Stimulated activated CD4-positive, alpha-beta T cell treated with anti-CD3 and anti-CD28 coated beads, Interleukin-12 subunit alpha, Interleukin-12 subunit beta, amount 100 ng/mL, for 24 hours (primary cell): ENCODE measurements at places on chromosomes 11 and 22.

DNA sequence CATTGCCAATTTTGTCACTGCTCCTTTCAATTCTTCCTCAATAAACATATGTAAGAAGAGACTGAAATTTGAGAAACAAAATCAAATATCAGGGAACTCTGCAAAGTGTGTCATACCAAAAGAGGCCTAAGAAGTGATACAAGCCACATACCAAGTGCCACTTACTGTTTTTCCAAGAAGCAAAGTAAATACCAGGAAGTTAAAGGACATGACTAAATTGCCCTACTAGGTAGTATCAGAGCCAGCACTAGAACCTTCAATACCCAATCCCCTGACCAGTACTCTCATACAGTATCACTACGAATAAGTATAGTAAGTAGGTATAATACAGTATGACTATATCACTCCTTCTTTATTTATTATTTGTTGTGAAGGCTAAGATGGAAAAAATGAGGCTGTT, 13.6 kb downstream of the MAML2 start:
- DNase-seq, result no peak

- no peak for DNase-seq
These were observed 12.6 kb downstream of the SLC43A1 start for GRCh38 chr11:57502870-57503269.

DNA sequence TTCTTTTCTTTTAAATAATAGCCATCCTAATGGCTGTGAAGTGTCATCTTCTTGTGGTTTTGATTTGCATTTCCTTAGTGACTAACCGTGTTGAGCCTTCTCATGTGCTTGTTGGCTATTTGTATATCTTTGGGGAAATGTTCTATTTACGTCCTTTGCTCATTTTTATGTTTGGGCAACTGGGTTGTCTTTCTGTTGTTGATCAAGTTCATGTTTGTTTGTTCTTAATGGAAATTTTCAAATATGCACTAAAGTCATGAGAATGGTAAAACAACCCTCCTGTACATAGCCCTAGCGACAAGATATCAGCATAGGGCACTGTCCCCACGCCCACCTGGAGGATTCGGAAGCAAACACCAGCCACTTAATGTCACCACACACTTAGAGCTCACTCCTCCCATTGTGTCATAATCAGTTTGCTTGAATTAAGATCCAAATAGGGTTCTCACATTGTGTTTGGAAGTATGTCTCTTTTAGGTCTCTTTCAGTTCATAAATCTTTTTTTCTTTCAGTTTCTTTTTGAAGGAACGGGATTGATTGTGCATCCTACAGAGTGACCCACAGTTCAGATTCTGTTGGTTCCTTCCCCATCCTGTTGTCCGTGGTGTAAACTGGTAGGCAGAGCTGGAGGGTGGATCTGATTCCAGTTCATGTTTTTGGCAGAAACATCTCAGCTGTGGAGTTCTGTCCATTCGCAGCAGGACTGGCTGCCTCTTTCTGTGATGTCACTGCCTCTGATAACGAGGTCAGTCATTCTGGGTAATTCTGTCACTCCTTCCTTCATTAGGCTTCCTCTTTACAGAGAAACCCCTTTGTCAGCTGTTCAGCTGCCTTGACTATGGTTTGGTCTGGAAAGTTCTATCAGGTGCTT, 26.4 kb upstream of the ADORA2A start:
- DNase-seq, result no peak

DNA sequence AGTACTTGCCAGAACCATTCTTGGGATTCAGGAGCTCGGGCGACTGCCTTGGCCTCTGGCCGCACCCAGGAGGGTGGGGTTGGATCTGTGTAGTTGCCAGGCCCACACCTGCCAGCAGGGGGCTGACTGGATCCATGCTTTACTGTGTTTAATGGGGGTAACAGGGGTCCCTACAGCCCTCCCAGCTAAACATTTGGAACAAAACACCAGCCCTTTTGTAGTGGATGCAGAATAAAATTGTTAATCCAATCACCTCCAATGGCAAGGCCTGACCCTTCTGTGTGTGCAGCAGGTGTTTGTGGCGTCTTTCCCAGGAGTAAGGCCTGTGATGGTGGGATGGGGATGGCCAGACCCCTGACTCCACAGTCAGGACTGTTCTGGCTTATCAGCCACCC, 22.5 kb downstream of the SUN2 start:
- DNase-seq, result no peak

DNA sequence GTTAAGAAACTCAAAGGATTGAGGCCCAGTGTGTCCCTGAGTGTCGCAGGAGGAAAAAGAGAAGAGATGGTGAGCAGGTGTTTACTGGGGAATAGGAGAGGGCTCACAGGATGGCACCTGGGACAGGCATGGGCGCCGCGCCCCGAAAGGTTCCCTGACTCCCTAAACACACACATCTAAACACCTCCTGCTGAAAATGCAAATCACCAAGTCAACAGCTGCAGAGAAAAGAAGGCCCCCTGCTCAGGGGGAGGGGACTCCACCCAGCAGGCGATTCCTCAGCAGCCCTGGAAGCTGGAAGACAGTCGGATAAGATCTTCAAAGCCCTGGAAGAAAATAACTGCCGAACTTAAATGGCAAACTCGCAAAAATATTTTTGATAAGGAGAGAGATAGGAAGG, 377.2 kb downstream of the BRD1 start:
- no peak for DNase-seq

- DNase-seq, result no peak
These were observed 5.9 kb downstream of the SART1 start for GRCh38 chr11:65967329-65967934.

DNA sequence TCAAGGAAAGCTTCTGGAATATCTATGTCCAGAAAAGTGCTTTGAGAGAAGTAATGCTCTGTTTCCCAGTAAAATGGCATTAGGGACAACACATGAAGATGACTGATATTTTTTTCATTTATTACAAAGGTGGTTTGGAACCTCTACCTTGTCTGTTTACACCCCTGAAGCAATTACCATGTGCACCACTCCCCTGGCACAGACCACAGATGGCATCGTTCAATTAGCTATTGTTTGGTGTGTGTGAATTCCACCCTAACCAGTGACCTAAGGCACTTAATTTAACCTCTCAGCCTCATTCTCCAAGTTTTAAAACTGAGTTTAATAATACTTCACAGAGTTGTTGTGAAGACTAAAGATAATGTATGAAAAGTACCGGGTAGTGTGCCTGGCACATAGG, 127.6 kb upstream of the BMAL1 start:
- DNase-seq, result no peak

DNA sequence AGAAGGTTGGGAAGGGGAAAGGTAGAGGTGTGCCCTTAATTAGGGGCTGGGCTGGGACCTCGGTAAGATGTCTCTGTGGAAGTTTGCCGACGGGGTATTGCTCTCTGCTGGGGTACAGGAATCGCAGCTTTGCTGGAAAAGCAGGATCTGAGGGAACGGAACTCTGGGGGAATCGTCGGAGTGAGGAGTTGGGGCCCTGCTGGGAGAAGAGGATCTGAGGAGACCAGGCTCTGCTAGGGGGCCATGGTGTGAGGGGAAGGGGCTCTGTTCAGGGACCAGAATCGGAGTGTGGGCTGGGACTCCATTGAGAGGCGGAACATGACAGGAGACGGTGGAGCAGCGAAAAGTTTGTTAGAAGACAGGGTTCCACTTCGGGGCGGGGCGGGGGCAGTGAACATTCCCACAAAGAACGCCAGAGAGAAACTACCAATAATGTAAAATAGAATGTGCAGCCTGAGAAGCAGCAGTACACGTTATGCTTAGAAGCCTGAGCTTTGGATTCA, 456 bp downstream of the AAMDC start:
- no peak for DNase-seq

DNA sequence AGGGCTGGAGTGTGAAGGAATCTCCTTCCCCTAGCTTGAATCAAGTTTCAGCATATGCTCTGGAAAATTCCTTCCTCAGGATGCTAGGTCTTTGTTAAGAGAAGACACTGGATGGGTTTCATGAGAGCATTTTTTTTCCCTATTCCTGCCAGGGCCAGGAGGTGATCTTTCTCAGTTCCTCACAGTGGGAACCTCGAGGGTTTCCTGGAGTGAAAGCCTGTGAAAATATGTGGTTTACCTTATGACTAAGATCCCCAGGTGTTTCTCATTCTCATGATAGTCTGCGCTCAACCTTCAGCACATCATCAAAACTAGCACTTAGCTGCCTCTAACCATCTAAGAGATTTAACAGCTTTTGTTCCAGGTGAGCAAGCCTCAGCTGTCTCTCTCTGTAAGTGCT, 985.3 kb upstream of the FAT3 start:
- DNase-seq, result no peak

DNA sequence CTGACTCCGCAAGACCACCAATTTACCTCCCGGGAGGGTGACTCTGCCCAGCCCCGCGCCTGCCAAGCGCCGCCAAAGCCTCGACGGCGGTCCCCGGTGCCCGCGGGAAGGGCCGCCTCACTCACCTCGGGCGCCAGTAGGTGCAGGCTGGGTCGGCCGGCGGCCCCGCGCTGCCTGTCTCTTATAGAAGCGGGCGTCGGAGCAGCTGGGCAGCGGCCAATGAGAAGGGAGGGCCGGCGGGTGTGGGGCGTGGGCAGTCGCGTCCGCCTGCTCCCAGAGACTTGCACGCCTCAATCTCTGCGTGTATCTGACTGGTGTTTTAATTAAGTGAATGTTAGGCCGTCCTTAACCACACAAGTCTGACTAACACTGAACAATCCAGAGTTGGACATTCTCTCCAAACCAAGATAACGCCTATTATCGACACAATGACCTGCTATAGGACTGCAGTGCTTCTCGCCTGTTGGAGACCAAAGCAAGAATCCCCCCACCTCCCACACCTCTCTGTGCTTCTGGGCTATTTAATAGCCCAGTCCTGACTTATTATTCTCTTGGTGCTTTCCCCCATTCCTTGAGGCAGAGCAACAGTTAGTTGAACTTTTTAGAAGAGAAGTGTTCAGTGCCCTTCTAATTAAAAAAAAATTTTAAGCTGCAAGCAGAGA, at the start of gene TPH1:
TPH1 (minus strand) TSS at position 154 of the 662 bp plus-strand sequence. CDS start 5,507 bp downstream, outside the sequence.
- no peak for DNase-seq

DNA sequence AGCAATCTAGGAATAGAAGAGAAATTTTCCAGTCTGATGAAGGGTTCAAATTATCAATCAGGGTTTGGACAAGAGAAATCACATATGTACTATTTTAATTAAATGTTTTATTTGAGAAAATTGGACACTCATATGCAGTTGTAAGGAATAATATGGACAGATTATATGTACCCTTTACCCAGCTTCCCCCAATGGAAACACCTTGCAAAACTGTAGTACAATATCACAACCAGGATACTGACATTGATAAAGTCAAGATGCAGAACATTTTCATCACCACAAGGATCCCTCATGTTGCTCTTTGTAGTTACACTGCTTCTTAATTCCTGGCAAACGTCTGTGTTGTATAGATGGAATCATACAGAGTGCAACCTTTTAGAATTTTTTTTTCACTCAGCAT, 1.4 kb upstream of the LIPT2 start:
- no peak for DNase-seq

DNA sequence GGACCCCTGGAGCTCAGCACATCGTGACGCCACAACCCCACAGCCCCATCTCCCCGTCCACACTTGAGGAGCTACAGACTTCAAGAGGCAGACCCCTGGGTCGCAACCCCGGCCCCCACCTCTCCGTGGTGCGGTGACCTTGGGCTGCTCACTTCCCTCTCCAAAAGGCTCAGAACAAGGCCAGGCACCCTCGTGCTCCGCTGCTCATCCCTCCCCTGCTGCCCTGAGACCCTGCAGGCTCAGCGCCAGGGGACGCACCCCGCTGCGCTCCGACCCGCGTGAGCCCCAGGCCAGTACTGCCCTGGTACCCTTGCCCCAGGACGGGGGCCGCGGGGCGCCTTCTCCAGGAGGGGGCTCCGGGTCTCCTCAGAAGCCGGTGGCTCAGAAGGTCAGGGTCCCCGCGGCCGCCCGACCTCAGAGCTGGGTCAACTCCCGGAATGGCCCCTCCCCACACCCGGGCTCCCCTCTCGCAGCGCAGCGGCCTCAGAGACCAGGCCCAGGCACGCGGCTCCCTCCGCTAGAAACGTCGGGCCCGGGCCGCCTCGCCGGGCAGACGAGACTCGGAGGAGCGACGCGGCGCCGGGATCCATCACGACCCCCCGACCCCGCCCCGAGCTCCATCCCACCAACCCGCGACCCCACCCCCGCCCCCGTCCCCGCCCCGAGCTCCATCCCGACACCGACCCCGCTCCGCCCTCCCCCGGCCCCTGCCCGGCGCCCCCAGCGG, 563 bp downstream of the GATD1 start:
- no peak for DNase-seq

GRCh38 chr11:35045236-35045820, 93.6 kb upstream of the CD44 start:
- no peak for DNase-seq

DNA sequence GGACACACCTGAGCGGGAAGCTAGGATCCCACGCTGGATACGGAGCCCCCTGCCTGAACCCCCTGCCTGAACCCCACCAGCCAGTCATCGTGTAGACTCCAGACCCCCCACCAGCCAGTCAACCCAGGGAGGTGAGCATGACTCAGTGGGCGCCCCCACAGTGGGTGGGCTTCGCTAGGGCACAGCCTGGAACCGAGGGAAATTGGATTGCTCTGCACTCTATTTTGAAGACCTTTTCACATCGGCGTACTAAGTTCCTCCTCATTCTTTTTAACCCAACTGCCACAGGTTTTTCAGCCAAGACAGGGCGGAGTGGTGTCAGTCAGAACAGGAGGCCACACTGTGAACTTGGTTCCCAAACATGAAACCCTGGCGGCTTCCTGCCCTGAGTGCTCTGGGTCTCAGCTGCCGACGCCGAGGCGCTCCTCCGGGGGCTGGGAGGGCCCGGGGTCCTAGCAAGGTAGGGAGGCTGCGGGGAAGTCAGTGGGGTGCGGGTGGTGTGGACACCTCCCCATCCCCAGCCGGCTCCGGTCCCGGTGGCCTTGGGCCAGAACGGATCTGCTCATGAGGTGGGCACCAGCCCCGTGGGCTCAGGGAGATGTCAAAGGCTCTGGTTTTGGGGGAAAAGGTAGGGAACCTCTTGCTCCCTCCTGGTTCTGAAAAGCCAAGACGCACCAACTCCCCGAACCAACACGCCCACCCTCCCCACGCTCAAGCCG, 57.0 kb downstream of the BRD1 start:
- no peak for DNase-seq

DNA sequence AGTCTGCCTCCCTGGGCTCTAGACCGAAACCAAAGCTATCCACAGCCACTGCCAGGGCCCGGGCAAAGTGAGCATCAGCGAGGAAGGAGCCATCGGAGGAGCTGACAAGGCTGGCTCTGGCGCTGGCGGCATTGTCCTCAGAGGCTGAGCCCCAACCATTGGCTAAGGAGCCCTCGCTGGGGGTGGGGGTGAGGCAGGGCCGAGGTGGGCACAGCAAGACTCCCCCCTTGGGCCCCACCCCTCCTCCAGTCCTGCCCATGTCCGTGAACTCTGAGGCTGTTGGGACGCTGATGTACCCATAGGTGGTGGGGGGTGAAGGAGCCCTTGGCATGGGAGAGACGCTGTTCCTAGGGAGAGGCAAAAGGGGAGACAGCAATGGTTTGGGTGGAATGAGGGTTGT, 11.2 kb downstream of the ROBO4 start:
- DNase-seq, result no peak

DNA sequence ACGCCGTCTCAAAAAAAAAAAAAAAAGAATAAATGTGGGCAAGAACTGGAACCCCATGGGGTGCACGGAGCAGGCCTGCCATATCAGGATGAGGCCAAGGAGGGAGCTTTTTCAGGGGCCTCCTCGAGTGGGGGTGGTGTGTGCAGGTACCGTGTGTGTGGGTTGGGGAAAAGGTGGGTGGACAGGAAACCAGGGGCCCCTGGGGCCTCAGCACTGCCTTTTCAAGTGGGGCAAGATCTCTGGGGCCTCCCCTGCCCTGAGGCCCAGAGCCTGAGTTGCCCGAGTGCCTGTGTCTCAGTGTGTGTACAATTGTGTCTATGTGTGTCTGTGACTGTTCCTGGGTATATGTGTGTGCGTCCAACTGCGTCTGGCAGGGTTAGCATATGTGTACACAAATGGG, 23.8 kb downstream of the TEF start:
- DNase-seq, result no peak
